ENCODE measurements at places on chromosomes 5 and 9.

DNA sequence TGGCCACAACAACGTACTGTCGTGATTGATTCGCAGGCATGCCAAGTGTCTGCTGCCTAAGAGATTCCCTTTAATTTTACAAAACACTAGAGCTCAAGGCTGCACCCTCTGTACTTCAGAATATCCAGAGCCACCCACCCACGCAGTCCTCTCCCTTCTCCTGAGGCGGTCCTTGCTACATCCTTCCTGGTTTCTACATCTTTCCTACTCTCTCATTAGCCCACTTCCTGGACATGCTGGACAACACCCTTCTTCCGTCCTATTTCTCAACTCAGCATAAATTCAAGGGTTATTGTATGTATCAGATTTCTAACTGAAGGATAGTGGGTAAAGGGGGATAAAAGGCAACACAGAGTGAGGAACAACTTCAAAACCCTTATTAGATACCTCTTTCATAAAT, 148.4 kb upstream of the MAP3K1 start:
- DNase-seq = no peak

DNA sequence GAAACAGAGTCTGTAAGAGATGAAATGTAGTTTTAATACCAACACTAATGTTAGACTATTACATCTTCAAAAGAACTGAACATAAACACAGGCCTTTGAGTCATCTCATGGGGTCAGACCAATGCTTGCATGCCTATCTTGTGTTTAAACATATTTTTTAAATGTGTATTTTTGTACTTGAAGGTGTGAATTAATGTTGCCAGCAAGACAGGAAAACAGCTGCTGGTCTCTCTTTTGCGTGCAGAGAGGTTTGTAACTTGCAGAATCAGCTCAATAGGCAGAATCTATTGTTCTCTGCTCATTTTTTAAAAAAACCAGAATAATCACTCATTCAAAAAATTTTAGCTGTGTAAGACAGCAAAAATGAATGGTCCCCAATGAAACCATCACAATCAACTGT, 180.2 kb downstream of the ALDH1A1 start:
- no peak for DNase-seq

GRCh38 chr5:173984218-173984617, 4.8 kb upstream of the C5orf47 start:
- DNase-seq = no peak

DNA sequence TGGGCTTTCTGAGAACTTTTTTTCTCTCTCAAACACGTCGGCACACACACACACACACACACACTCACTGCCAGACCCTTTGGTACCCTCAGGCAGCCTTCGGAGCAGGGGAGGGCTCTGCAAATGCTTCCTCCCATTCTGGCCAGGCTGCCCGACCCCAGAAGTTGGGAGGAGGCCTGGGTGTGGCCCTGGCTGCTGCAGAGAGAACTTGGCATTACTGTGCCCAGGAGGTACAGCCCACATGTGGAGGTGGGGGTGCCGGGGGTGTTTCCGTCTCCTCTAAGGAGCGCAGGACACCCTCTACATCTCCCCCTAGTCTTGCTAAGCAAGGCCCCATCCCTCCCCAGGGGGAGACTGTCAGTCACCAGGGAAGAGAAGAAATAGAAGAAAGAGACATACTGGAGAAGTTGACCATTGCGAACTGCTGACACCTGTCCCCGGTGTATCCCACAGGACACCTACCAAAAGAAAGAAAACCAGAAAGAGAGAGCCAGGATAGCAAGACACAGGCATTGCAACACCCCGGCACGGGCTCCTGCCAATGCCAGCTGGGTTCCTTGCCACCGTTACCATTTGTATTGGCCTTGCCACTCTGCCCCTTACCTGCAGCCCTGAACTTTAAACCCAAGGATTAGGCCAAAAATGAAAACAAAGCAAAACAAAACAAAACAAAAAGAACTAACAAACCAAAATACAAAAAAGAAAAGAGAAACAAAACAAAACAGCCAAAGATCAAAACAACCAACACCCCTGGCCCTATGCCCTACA, 69.3 kb downstream of the PSD2 start:
- no peak for DNase-seq

GRCh38 chr5:14016549-14016948, 72.1 kb upstream of the DNAH5 start:
- no peak for DNase-seq

DNA sequence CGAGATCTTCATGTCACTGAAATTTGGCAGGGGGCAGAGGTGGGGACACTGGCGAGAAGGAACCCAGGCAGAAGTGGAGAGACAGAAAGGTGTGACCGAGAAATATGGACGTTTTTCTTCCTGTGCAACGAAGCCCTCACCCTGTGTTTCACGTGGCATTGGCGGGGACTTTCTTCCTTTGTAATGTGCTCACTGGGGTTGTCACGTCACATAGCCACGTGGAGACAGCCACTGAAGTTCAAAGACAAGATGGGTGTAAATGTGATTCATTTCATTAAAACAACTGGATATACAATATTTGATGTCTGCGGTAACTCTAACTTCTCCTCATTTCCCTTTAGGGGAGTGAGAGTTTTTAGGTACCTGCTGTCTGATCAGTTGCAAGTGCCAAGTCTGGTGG, 225.7 kb downstream of the FSTL4 start:
- DNase-seq = no peak

DNA sequence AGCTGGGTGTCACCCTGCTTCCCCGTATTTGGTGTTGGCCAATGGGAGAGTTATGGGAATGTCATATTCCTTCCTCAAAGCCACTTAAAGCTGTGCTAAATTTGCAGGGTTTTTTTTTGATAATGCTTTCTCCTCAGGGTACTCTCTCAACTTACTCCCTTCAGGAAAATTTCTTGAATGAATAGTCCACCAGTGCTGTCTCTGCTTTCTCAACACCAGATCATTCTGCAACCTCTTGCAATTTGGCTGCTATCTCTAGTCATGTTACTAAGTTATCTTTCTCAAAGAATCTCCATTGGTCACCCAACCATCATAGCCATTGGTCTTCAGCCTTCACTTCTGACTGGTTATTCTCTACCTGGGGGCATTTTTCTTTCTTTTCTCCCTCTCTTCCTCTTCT, 13.4 kb upstream of the TNFAIP8 start:
- no peak for DNase-seq
